ENCODE measurements at places on chromosomes 4 and X. TPM values are rescaled to one million over a fixed set of nuclear protein-coding genes. Genes with fewer than 3 reads are reported as not detected.

DNA sequence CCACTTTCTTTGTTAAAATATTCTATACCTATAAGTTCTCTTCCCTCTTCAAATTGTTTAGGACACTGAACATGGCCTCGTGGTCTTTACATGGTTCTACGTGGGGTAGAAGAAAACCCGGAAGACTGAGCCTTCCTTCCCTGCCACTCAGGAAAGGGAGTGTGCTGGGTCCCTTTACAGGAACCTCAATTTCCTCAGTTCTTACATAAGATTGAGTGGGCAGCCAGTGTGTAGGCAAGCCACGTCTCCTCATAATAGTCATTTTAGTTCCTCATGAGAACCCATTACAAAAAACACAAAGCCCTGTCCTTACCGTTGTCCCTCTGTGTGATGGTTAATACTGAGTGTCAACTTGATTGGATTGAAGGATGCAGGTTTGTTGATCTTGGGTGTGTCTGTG lies 28.7 kb upstream of the SMIM10L2A start:
- DNase-seq = no peak

DNA sequence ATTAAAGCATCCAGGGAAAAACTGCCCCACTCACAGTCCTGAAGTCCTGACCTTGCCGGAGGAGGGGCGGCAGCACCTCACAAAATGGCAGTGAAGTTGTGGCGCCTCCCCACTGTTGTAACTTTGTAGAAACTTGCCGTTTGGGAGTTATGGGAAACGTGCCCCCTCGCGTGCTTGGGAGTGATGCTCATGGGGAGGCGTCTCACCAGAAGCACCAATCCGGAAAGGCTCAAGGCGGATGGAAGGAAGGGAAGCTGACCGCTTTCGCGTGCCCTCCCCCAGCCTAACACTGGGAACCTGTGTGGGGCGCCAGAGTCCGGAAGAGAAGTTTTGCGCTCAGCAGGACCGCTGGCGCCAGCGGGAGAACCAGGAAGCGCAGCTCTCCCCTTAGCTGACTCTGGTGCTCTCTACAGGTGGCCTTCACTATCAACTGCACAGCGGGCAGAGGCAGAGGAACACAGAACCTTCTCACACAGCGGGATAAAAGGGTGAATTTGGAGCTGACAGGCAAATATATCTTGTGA lies at the start of the genes CT45A10 and SAGE1:
Gene CT45A10, minus strand, starts transcription at position 151 of the 524 bp plus-strand sequence. CDS start 8,100 bp downstream, outside the sequence.
Gene SAGE1, plus strand, starts transcription at position 423 of the 524 bp plus-strand sequence. CDS start 2,527 bp downstream, outside the sequence.
- DNase-seq = no peak

GRCh38 chr4:96355414-96355813 lies 515.5 kb downstream of the PDHA2 start:
- no peak for DNase-seq

DNA sequence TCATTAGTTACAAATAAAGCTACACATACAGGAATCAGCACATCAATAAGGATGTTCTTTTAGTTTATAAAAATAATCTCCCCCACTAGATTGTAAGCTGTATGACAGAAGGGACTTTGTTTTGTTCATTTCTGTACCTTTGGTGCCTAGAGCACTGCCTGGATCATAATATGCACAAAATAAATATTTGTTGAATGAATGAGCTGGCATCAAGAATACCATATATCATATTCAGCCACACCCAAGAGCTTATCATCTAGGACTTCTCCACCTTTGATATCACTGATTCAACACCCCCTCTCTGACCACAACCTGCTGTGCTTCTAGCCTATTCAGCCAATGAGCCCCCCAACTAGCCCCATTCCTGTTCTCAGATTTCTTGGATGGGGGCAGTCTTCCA lies 10.6 kb downstream of the SYTL4 start:
- no peak for DNase-seq

DNA sequence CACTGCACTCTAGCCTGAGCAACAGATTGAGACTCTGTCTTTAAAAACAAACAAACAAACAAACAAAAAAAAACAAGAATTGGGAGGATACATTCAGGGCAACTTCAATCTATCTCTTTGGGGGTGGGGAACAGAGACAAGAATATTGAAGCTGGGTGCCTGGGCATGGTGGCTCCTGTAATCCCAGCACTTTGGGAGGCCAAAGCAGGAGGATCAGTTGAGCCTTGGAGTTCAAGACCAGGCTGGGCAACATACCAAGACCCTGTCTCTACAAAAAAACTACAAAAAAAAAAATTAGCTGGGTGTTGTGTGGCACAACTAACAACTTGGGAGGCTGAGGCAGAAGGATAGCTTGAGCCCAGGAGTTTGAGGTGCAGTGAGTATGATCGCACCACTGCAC lies 1.2 kb downstream of the LETM1 start:
- no peak for DNase-seq

DNA sequence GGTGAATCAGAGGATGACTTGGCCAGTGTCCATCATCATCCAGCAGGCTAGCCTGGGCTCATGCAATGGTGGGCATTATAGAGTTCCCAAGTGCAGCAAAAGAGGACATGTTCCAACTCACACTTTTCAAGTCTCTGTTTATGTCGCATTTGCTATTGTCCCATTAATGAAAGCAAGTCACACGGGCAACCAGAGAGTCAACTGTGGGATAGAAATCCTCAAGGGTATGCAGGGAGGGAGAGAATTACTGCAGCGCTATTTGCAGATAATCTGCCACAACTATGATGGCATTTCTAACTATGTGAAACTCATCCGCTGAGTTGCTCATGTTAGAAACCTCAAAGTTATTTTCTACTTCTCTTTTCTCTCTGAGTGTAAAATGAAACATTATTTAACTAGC lies 78.5 kb upstream of the TAB3 start:
- no peak for DNase-seq

GRCh38 chrX:20680998-20681397 lies 414.3 kb upstream of the RPS6KA3 start:
- no peak for DNase-seq

DNA sequence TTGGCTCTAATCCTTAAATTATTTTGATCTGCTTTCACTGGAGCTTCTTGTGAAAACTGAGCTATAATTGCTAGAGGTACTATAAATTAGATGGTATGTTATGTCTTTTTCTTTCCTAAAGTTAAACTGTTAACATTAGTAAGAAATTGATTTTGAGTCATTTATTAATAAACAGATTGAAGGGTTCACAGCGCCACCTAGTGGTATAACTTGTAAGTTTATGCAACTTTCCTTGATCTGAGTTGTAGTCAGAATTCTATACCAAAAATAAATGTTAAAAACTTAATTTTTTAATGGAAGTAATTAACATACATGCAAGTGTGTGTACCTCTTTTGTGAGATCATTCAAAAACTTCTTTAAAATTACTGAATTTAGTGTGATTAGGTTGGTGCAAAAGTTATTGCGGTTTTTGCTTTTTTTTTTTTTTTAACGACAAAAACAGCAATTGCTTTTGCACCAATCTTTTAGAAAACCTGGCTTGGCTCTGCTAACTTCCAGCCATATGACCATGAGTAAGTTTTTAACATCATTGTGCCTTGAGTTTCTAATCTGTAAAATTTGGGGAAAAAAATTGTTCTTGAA lies 151.5 kb downstream of the CENPC start:
- DNase-seq = peak; percentile 26

- DNase-seq = no peak
Observed at GRCh38 chr4:109588176-109588575, 28.1 kb downstream of the MCUB start.

- no peak for DNase-seq
Observed at GRCh38 chr4:125519371-125520146, 204.8 kb downstream of the FAT4 start.

DNA sequence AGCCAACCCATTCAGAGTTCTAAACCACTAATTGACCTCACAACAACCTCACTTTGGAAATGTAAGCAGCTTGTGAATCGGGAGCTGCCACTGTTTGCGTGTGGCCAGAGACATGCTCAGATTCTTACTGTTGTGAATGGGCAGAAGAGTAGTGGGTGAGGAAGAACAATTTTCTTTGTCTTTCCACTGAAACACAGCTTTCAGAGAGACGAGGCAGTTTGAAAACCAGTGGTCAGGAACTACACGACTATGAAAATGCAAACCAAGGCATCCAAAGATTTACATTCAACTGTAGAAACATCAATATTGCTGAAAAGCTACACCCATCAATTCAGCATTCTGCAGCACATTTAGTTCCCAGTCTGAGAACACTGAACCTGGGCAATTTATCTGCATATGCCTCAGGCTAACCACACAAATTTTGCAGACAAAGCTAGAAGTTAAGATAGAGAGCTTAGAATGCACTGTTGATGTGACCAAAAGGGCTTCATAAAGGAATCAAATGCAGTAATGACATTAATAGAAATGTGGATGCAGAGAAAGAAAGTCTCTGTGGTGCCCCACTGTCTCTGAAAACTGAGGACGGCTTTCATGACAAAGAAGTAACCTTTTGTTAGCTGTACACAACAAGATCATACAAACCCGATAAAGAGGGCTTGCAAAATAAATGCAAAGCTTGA lies 134.3 kb downstream of the APBB2 start:
- no peak for DNase-seq

GRCh38 chr4:156158747-156159146 lies 205.1 kb upstream of the CTSO start:
- no peak for DNase-seq

DNA sequence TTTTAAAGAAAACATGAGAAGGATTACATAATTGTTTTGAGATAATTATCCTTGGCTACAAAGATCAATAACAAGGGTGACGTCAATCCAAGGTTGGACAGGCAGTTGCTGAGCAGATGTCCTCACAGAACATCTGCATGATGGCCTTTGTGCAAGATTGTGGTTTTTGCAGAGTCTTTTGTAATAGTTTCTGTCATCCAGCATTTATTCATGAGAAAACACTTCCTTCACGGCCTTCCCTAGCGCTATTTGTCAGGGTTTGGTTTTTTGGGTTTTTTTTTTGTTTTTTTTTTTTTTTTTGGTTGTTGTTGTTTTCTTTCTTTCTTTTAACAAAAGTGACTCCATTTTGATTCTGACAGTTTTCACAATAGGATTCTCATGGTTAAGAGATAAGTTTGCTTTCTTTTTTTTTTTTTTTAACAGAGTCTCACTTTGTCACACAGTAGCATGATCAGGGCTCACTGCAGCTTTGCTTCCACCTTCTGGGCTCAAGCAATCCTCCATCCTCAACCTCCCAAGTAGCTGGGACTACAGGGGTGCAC lies 31.5 kb upstream of the ELF2 start:
- peak; percentile 25 for DNase-seq

DNA sequence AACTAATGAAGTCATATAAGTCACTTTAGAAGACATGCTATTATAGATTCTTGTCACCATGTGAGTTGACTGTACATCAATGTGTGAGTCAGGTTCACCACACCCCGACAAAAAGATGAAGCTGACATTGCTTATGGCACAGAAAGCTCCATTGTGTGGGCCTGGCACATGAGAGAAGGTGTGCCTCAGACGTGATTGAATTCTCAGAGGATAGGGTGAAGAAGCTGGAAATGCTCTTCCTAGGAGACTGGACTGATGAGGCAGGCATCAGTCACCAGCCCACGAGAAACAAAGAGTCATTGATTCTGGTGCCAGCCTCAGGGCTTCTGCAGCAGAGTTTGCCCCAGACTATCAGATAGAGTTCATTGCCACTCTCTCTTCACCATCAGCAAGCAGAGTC lies 35.9 kb upstream of the LRAT start:
- DNase-seq = no peak

- no peak for DNase-seq
Observed at GRCh38 chr4:51872283-51872997, 29.5 kb downstream of the DCUN1D4 start.

DNA sequence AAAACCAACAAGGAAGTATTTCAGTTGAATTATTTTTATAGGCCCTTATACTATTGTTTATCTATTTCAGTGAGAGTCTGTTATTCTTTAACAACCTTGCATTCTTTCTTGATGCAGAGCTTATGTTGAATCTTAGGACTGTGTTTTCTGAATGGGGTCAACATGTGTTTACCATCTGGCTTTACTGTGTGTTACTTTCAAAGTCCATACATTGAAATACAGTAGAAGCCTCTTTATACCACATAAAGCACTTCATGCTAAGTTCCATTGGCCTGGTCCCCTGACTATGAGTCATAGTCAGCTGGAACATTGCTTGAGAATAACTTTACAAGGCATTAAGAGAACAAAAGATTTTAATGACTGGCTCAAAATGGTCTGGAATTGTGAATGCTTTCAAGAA lies 152.6 kb downstream of the GASK1B start:
- DNase-seq = peak; percentile 80

- no peak for DNase-seq
Observed at GRCh38 chr4:96524311-96524875, 684.5 kb downstream of the PDHA2 start.

DNA sequence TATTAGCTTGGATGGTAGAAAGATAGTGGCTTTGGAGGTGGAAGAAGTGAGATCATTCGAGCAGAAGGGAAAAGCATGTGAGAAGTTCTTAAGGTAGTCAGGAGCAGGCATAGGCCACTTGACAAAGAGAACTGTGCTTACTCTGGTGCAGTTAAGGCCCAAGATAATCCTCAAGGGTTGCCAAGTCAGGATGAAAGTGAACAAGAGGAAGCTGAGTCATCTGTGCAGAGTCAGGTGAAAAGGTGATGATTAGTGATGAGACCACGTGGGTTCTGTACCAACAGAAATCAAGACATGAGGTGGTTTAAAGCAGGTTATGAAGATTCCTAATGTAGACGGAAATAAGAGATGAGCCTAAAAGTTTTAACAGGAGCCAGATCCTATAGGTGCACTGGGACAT lies 369.8 kb downstream of the DTHD1 start:
- DNase-seq = no peak

DNA sequence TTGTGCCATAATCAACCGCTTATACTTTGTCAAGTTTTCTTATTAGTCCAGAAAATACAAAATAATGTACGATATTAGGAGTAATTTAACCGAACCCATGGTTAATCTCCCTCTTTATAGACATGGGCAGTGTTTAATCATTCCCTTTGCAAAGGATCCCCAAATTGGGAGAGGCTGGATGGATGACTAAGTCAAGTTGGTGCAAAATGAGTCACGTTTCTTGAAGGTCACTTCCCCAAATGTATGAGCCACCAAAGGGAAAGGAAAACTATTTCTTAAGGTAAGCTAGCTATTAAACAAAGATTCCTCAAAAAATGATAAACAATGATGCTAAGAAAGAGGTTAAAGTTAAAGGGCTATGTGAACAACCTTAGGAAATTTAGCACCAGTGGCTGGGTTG lies 17.5 kb downstream of the MAML3 start:
- no peak for DNase-seq

SPACA5 gene
- polyA plus RNA-seq = not detected

ATXN3L gene
- not detected for polyA plus RNA-seq

FAT1 gene
- 107 TPM for polyA plus RNA-seq

MXRA5 gene
- 50.4 TPM for polyA plus RNA-seq

PARM1 gene
- polyA plus RNA-seq = 69.8 TPM

NMU gene
- polyA plus RNA-seq = 1.2 TPM
